Stimulated activated CD4-positive, alpha-beta T cell treated with anti-CD3 and anti-CD28 coated beads, Interleukin-4, amount 100 ng/mL, for 1 hour (primary cell): ENCODE measurements at places on chromosomes 16 and 17.

DNA sequence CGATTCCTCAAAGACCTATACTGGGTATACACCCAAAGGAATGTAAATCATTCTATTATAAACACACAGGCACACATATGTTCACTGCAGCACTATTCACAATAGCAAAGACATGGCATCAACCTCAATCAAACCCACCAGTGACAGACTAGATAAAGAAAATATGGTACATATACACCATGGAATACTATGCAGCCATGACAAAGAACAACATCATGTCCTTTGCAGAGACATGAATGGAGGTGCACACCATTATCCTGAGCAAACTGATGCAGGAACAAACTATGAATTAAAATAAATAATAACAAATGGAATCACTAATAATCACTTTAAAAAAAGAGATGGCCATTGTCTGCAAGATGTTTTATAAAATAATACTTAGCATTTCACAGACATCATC lies 380.1 kb downstream of the GRIN2A start:
- DNase-seq: no peak

DNA sequence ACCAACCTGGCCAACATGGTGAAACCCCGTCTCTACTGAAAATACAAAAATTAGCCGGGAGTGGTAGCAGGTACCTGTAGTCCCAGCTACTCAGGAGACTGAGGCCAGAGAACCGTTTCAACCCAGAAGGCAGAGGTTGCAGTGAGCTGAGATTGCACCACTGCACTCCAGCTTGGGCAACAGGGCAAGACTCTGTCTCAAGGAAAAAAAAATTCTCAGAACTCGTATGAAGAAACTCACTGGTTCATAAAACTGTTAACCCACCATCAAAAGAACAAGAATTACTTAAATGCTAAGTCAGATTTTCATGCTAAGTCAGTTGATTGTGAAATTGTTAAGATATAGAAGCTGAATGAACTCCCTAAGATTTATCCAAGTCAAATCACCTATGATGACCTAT lies 31.3 kb downstream of the SLC39A11 start:
- no peak for DNase-seq

DNA sequence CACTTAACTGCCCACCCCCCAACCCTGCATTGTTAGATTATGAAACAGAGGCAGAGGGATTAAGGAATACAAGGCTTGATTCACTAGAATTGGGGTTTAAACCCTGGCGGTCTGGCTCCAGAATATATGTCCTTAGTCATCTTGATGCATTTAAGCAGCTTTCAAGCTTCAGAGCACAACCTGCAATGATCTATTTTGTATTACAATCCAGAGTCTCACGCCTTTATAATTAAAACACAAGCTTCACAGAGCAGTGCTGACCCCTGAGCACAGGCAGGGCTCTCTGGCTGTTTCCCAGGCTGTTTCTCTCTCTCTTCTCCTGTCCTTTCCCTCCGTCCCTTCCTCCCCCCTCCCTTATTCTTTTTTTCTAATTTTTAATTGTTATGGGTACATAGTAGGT lies 209.1 kb downstream of the SPECC1 start:
- DNase-seq: no peak

GRCh38 chr17:52986056-52986662 lies 827.6 kb upstream of the CA10 start:
- no peak for DNase-seq

- DNase-seq: no peak
Observed at GRCh38 chr16:73853968-73854367, 442.6 kb upstream of the PSMD7 start.
